ENCODE measurements at places on chromosomes 2 and 18.

DNA sequence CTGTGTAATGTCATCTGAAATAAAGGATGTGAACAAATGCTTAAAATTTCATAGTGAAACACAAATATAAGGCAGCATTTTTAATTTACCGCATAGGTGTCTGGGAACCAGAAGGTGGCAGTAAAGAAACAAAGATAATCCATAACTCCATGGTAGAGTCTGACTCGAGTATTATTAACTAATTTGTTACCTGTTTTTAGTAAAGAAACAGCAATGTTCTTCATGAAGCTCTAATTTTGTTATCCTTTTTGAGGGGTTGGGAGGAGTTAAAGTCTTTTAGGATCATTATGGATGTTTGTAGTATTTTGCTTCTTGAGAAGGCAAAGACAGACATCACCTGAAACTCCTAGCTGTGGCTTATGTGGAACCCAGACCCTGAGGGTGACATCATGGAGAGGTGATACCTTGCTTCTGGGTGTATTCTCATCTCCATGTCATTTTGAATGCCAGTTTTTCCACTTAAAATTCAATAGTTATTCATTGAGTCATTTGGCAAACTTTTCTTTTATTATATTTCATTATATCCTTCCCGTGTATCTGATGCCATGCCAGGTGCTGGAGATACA lies 286.2 kb upstream of the EPAS1 start:
- no peak for DNase-seq

GRCh38 chr2:33526132-33526531 lies 49.7 kb downstream of the RASGRP3 start:
- no peak for DNase-seq

DNA sequence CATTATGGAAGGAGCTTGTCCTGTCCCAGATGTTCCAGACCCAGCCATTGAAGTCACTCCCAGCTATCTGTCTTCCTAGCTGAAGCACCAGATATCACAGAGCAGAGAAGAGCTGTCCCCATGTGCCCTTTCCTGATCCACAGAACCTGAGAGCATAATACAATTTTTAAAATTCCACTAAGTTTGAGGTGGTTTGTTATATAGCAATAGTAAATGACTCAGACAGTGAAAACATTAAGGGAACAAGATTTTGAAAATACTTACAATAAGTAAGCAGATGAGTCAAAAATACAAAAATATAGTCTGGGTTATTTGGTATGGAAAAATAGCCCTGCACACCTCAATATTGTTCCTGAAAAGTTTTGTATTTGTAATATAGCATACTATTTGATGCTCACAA lies 85.8 kb upstream of the GLS start:
- DNase-seq: no peak

GRCh38 chr2:41947701-41948396 lies 100.0 kb upstream of the PKDCC start:
- no peak for DNase-seq

- no peak for DNase-seq
These were observed 1752.4 kb upstream of the CELF4 start for GRCh38 chr18:39318008-39318407.

DNA sequence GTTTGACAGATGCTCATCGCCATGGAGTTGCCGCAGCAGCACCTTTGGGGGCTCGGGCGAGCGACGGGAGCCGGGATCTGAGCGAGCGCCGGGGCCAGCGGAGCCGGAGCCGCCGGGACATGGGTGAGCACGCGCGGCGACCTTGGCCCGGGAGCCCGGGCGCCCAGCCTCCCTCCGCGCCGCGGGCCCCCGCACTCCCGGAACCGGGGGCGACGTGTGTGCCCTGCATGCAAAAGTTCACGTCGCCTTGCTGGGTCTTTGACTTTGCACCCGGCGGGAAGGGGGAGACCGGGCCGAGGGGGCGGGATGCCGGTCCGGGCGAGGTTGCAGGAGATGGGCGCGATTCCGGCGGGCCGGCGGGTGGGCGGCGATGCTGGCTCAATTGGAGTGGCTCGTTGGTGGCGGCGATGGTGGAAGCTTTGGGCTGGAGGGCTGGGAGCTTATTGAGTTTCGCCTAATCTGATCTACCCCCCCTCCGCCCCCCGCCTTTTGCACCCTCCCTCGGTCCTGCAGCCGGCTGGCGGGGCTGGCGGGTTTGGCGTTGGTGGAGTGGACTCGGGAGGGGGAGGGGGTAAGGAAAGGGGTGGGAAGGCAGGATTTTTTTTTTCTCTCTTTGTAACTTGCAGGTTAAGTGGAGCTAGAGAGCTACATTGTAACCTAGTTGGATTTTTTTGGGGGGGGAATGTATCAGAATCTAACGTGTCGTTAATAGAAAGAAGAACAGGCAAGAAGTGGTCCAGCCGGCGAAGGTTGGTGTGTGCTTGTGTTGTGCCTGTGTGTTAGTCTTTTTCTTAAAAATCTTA lies at the start of gene SETBP1:
SETBP1 (plus strand) TSS at position 616 of the 803 bp plus-strand sequence. CDS start 20,459 bp downstream, outside the sequence.
- no peak for DNase-seq

- no peak for DNase-seq
These were observed 381.2 kb downstream of the LPIN1 start for GRCh38 chr2:12127638-12128037.

- no peak for DNase-seq
These were observed 100.2 kb downstream of the AGAP1 start for GRCh38 chr2:235594041-235594440.

DNA sequence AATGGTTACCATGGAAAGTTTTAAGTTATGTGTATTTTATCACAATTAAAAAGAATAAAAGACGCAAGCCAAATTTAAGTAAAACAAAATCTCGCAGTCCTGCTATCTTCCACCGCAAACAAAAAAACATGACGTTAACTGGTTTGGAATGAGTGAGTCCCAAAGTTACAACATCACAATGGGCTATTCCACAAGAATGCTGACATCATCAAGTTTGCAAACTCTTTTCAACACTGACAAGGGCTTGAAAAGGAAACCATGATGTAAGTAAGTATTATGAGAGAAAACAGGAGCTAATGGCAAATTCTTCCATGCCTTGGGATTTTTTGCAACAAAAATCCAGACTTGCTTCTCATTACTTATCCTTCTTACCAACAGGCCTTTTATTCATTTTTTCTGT lies 31.1 kb downstream of the SIGLEC15 start:
- no peak for DNase-seq

DNA sequence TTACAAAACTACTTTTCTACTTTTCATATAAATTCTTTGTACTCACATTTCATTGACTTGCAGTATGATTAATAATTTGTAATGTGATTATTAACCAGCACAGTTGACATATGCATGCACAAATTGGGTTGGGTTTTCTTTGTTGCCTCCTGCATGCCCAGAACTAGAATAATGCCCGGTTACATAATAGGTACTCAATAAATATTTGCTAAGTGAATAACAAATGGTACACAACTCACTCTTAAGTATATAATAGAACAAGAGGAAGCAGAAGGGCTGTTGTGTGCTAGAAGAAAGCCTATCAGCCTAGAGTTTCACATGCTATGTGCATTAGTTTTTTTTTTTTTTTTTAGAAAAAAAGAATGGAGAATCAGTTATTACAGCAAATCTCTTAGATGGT lies 9.3 kb downstream of the RDH14 start:
- no peak for DNase-seq

- no peak for DNase-seq
These were observed 38.9 kb downstream of the BCL2L11 start for GRCh38 chr2:111159641-111160040.

DNA sequence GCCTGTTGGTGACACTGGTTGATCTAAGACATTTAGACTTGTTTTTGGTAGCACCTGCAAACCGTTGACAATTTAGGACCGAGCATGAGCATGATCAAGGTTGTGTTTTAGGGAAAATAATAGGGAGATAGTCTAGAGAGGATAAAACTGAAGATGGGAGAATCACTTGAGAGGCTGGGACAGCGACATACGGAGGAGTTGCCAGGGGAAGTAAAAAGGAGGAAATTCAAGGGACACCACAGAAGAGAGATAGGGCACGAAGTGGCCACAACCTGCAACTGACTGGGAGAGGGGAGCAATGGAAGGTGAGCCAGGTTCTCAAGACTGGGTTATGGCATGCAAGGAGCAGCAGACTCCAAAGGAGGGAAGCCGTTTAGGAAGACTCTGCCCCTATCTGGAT lies 1.4 kb upstream of the ATP8B1 start:
- DNase-seq: no peak

- DNase-seq: no peak
These were observed 114.5 kb upstream of the STPG4 start for GRCh38 chr2:47269316-47270232.

- DNase-seq: no peak
These were observed 187.4 kb upstream of the RBMS1 start for GRCh38 chr2:160680974-160681373.

DNA sequence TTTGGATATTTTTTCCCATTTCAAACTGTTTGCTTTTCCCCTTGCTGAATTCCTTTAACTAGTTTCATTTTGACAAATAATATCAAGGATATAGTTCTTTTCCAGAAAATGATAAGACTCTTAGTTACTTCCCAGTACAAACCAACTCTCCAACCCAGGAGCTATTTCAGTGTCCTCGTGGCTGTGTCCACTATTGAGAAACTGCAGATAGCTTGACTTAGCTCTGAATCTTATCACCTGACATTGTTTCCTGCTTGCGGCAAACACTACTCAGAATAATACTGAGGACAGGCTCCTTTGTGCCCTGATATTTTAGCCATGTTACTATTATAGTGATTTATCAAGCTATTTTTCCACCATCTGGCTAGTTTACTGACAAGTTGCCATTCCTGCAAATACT lies 74.6 kb downstream of the KLF7 start:
- no peak for DNase-seq

GRCh38 chr2:132460781-132461180 lies 44.2 kb downstream of the GPR39 start:
- no peak for DNase-seq

DNA sequence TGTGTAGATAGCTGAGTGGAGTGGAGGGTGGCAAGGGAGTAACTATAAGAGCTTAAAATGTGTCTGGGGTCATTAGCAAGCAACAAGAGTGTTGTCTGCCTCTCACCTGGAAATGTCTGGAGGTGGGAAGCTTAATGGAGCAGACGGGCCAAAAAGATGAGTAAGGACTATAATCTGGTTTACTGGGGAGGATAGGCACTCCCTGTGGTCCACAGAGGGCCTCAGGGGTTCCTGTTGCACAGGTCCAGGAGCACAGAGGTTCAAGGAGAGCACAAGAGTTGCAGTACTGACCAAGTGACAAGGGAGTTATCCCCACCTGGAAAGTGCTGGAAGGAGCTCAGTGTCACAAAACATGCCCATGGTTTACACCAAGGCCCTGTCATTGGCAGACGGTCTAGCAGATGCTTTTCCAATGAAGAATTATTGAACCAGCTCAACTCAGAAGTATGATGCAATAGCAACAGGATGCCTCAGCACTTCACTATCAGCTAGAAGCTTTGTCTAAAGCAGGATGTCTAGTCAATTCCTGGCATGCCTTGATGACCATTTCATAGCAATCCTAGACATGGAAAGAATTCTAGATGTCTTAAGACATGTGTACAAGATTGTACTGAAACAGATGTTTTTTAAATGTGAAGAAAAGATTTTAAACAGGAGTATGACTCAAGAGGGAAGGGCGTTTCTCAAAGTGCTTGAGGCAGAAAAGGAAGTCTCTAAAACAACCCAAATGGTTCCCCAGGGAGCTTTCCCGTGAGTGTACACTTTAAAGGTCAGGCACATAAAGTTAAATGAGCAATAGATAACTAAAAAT lies 62.9 kb upstream of the SERPINE2 start:
- no peak for DNase-seq

- DNase-seq: no peak
These were observed 59.3 kb downstream of the DPP4 start for GRCh38 chr2:162014751-162015150.

DNA sequence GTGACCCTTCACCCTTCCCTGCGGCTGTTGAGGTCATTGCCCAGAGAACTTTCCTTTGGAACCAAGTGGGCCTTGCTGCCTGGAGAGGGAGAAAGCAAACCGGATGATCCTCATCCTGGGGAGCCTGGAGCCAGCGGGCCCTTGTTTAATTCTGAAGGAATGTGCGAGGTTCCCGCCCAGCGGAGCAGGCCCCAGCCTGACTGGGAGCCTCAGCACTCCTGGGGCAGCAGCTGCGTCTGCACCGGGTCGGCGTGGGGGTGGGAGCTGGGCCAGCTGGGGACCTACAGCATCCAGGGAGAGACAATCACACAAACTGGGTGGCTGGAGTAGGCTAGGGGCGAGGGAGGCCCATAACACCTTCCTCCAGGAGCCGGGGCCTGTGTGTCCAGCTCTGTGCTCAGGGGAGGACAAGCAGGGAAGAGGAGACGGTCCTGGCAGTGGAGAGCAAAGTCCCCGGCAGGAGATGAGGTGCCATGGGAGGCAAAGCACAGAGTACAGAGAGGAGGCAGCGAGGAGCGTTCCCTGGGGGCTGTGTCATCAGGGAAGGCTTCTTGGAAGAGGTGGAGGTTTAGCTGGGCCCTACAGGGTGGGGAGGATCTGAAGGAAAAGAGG lies 61.9 kb upstream of the HAAO start:
- DNase-seq: no peak

DNA sequence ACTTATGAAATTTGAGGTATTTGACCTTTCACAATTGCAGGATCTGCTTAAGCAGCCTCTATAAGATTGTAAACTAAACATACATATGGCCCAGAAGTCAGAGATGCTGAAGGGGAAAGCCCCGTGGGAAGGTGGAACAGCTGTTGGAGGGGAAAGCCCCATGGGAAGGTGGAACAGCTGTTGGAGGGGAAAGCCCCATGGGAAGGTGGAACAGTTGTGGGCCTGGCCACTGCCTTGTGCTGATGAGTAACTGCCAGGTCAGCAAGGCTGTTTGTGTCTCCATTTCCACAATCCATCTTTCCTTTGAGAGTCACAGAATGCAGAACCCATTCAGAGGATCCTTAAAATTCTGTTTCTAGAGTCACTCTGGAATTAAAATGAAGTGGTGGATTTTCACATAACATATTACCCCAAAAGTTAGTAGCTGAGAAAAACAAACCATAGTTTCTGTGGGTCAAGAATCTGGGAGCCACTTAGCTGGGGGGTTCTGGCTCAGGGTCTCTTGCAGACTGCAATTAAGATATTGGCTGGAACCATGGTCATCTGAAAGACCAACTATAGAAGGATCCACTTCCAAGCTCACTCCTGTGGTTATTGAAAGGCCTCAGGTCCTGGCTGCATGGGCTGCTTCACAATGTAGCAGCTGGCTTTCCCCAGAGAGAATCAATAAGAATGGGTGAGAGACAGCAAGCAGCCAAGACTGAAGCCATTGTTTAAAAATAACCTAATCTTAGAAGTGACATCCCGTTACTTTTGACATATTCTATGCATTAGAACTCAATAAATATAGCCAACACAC lies 86.6 kb upstream of the CAVIN2 start:
- DNase-seq: no peak

DNA sequence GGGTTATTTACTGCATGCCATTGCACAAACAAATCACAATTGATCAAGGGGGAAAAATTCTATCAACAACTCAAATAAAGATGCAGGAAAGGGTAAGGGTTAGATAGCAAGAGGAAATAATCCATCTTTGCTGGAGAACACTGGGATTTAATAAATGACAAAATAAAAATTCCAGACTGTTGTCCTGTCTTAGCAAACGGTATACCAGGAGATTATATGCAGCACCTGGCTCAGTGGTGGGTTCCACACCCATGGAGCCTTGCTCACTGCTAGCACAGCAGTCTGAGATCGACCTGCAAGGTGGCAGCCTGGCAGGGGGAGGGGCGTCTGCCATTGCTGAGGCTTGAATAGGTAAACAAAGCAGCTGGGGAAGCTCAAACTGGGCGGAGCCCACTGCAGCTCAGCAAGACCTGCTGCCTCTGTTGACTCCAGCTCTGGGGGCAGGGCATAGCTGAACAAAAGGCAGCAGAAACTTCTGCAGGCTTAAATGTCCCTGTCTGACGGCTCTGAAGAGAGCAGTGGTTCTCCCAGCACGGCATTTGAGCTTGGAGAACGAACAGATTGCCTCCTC lies 296.5 kb upstream of the THSD7B start:
- no peak for DNase-seq

- no peak for DNase-seq
These were observed 146.2 kb downstream of the RBMS1 start for GRCh38 chr2:160347269-160347863.

All from stimulated activated CD8-positive, alpha-beta memory T cell treated with anti-CD3 and anti-CD28 coated beads, Interleukin-4, amount 100 ng/mL, for 4 hours (primary cell).